ENCODE measurements at places on chromosomes 12 and 14. TPM values are rescaled to one million over a fixed set of nuclear protein-coding genes. Genes with fewer than 3 reads are reported as not detected.

Gene GPR68
- total RNA-seq, result 1.7 TPM

Gene KLHL33
- total RNA-seq, result 0.10 TPM

Gene ASPG
- total RNA-seq, result 0.10 TPM

Gene AVPR1A
- total RNA-seq, result 1.9 TPM

Gene CIDEB
- total RNA-seq, result 14.4 TPM

Gene MYL2
- not detected for total RNA-seq

Gene KRT85
- not detected for total RNA-seq

Gene SFSWAP
- total RNA-seq, result 59.0 TPM

Gene EID3
- 19.9 TPM for total RNA-seq

Gene KLHDC1
- 14.9 TPM for total RNA-seq

Gene LIN7A
- 6.1 TPM for total RNA-seq

Gene SNRPF
- total RNA-seq, result 15.7 TPM

Gene SCYL2
- 54.8 TPM for total RNA-seq

Gene TMPRSS12
- total RNA-seq, result not detected

Gene PTPRR
- total RNA-seq, result not detected

Gene MMP14
- total RNA-seq, result 2.9 TPM

Gene CLEC6A
- 1.0 TPM for total RNA-seq

Gene CELA1
- total RNA-seq, result not detected

Gene WNT5B
- total RNA-seq, result not detected

Gene RIMBP2
- not detected for total RNA-seq

Gene ADAMTS20
- total RNA-seq, result not detected

Gene RNASE7
- not detected for total RNA-seq

Gene ANG
- total RNA-seq, result 1.3 TPM

Gene FBXW8
- 5.2 TPM for total RNA-seq

All from mononuclear cell (primary cell).